Epithelial cell of proximal tubule (primary cell): ENCODE measurements at places on chromosomes 13 and 19. TPM values are rescaled to one million over a fixed set of nuclear protein-coding genes. Genes with fewer than 3 reads are reported as not detected.

The LPAR2 gene
- total RNA-seq, result 17.1 and 34.1 TPM in 2 replicates

The DCT gene
- total RNA-seq, result not detected in 2 replicates

The CFD gene
- 3.2 and 5.2 TPM in 2 replicates for total RNA-seq

The MAB21L1 gene
- total RNA-seq, result 0.07 TPM in 1 of 2 replicates, not detected in the other

The NOVA2 gene
- total RNA-seq, result not detected in 2 replicates

The KLK2 gene
- not detected in 2 replicates for total RNA-seq

The ITGBL1 gene
- 0.94 and 1.1 TPM in 2 replicates for total RNA-seq

The CD79A gene
- total RNA-seq, result not detected in 2 replicates

The TEX30 gene
- 38.7 and 49.3 TPM in 2 replicates for total RNA-seq

The IGFL1 gene
- total RNA-seq, result not detected in 2 replicates

The IFNL3 gene
- not detected in 2 replicates for total RNA-seq

The SULT2A1 gene
- not detected in 2 replicates for total RNA-seq

The C19orf38 gene
- total RNA-seq, result 0.72 TPM in 1 of 2 replicates, not detected in the other

The ARHGAP45 gene
- 6.2 and 6.7 TPM in 2 replicates for total RNA-seq

The FDX2 gene
- 48.2 and 57.6 TPM in 2 replicates for total RNA-seq

The ZNF229 gene
- total RNA-seq, result 3.1 and 4.8 TPM in 2 replicates

The HCN2 gene
- 0.22 TPM in 1 of 2 replicates, not detected in the other for total RNA-seq

The CBY2 gene
- not detected in 2 replicates for total RNA-seq

The KRTDAP gene
- total RNA-seq, result not detected in 2 replicates

The CYP4F8 gene
- total RNA-seq, result not detected in 2 replicates

The IGFL3 gene
- not detected in 2 replicates for total RNA-seq

The RABAC1 gene
- total RNA-seq, result 108 and 161 TPM in 2 replicates

The SEMA6B gene
- total RNA-seq, result 0.65 TPM in 1 of 2 replicates, not detected in the other

The CAPN12 gene
- 0.51 and 7.3 TPM in 2 replicates for total RNA-seq

The ZNF560 gene
- 0.92 and 2.5 TPM in 2 replicates for total RNA-seq

The SRRM5 gene
- 0.12 TPM in 1 of 2 replicates, not detected in the other for total RNA-seq

The MCEMP1 gene
- total RNA-seq, result not detected in 2 replicates

The LRG1 gene
- 0.35 TPM in 1 of 2 replicates, not detected in the other for total RNA-seq

The RPS16 gene
- total RNA-seq, result 2,362 and 2,974 TPM in 2 replicates

The PTGER1 gene
- total RNA-seq, result 4.5 and 16.4 TPM in 2 replicates

The ACP4 gene
- total RNA-seq, result not detected in 2 replicates

The ZNF587 gene
- 14.4 and 16.6 TPM in 2 replicates for total RNA-seq

The TEX101 gene
- not detected in 2 replicates for total RNA-seq

The HSD17B14 gene
- 2.2 and 2.8 TPM in 2 replicates for total RNA-seq

The CRLF1 gene
- 0.58 TPM in 1 of 2 replicates, not detected in the other for total RNA-seq

The CA11 gene
- 0.22 and 6.6 TPM in 2 replicates for total RNA-seq

The LAIR1 gene
- total RNA-seq, result not detected in 2 replicates

The FXYD5 gene
- 107 and 167 TPM in 2 replicates for total RNA-seq

The NCAN gene
- not detected in 2 replicates for total RNA-seq

The ZNF296 gene
- 1.7 and 3.0 TPM in 2 replicates for total RNA-seq

The PNMA8B gene
- 0.36 and 0.92 TPM in 2 replicates for total RNA-seq

The UBE2L5 gene
- total RNA-seq, result not detected in 2 replicates

The TMEM161A gene
- total RNA-seq, result 32.6 TPM in 2 replicates

The FCAR gene
- not detected in 2 replicates for total RNA-seq

The IRS2 gene
- total RNA-seq, result 14.0 and 14.5 TPM in 2 replicates

The CYP2B6 gene
- total RNA-seq, result 0.46 and 0.80 TPM in 2 replicates

The STARD13 gene
- 8.9 and 20.0 TPM in 2 replicates for total RNA-seq

The TNFRSF19 gene
- 7.3 and 8.4 TPM in 2 replicates for total RNA-seq

The WDR87 gene
- not detected in 2 replicates for total RNA-seq

The OR4F17 gene
- total RNA-seq, result not detected in 2 replicates

The OCEL1 gene
- 4.6 and 8.1 TPM in 2 replicates for total RNA-seq

The SIGLEC6 gene
- not detected in 2 replicates for total RNA-seq

The ARL11 gene
- total RNA-seq, result 0.06 and 0.07 TPM in 2 replicates

The NLRP7 gene
- not detected in 2 replicates for total RNA-seq

The LRRC63 gene
- total RNA-seq, result not detected in 2 replicates
